ENCODE measurements at places on chromosomes 5 and 9.

- no peak for DNase-seq
These were observed 369.8 kb upstream of the PDE4D start for GRCh38 chr5:60263346-60263745.

- DNase-seq = no peak
These were observed 3.8 kb downstream of the PDCD1LG2 start for GRCh38 chr9:5513966-5514616.

- no peak for DNase-seq
These were observed 31.8 kb downstream of the ZFAND5 start for GRCh38 chr9:72333197-72333596.

- no peak for DNase-seq
These were observed 25.9 kb downstream of the SPARC start for GRCh38 chr5:151660616-151661495.

DNA sequence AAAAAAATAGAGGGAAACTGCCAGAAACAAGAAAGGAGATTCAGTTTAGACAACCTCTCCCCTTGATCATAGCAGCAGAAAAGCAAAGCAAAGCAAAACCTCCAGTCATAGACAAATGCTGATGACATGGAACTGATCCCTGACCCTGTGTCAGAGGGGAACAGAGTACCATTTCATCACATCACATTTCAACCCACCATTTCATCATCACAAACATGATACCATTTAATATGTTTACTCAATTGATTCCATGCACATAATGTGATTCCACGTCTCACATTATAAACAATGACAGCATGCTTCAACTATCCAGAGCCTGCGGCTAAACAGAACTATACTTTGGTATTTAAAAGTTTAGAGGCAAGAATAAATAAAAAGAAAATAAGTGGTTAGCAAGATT lies 28.7 kb upstream of the ACOT12 start:
- no peak for DNase-seq

DNA sequence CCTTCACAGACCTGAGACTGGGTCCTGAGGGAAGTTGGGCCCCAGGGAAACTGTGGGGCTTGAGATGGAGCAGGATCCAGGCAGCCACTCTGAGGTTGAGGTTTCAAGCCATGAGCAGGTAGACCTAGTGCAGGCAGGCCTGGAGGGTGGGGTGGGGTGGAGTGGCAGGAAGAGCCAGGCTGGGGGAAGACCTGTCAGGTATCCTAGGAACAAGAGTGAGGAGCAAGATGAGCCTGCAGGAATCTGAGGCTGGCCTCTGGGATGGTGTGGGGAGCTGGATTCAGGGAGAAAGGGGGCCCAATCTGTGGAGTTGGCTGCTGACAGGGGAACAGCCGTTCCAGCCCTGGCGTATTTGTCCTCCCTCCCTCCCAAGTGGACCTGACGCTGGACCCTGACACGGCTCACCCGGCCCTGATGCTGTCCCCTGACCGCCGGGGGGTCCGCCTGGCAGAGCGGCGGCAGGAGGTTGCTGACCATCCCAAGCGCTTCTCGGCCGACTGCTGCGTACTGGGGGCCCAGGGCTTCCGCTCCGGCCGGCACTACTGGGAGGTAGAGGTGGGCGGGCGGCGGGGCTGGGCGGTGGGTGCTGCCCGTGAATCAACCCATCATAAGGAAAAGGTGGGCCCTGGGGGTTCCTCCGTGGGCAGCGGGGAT lies 9.8 kb downstream of the RACK1 start:
- no peak for DNase-seq

DNA sequence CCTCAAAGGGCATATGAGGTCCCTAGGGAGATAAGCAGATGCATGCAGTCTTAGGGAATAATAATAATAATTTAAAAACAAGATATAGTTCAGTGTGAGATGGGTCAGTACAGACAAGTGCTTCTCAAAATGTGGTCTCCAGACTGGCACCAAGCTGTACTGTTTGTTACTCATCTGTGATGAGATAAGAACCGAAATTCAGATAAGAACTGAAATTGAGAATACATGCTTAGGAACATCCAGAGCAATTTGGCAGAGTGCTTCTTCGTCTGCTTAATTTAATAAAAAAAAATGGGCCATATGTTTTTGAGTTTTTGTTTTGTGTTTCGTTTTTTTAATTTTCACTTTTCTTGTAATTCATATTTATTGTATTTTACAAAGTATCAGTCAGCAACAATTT lies 86.5 kb upstream of the SGCD start:
- no peak for DNase-seq

- DNase-seq = no peak
These were observed 14.7 kb upstream of the CSF1R start for GRCh38 chr5:150101023-150101422.

DNA sequence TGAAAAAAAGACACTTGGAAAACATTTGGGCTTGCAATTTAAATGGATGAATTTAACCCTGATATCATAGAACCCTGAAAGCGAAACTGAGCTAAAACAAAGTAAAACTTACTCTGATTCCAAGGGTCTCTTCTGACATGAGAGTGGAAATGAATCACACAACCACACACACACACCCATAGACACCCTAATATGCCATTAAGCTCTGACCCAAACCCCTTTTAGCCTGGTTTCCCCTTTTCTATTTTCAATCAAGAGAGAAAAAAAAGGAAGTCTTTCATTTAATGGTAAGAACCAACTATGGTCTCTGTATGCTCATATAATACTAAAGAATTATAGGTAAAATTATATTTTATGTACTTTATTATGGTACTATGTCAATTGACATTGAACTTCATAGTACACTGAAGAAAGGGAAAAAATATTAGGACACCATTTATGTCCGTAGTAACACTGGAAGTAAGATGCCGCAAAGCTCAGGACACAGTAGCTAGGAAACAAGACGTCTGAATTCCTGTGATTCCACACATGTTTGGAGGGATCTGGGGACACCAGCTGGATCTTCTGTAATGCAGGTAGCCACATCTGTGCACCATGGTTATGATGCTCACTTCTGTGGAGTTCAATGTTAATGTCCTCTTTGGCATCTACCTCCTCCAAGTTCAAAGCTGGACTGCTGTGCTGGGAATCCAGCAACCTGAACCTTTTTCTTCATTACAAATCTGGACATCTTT lies 95.8 kb downstream of the PCSK1 start:
- DNase-seq = no peak

DNA sequence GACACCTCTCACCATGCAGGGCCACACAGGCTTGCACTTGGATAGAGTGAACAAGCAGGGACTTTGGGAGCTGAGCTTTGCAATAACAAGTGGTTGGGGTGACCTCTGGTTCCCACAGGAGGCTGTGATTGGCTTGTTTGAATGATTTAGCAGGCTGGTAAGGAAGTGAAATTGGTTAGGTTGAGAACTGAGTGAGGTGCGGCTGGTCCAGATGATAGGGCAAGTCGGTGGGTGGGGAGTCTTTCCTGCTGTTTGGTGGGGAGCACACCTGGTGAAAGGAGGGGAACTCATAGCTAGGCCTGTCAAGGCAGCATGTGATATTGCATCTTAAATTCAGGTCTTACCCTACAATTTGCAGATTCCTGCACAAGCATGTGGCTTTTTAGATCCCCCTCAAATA lies 794.6 kb upstream of the ZNF608 start:
- no peak for DNase-seq

- no peak for DNase-seq
These were observed 3.3 kb downstream of the GPX3 start for GRCh38 chr5:151023651-151024050.

DNA sequence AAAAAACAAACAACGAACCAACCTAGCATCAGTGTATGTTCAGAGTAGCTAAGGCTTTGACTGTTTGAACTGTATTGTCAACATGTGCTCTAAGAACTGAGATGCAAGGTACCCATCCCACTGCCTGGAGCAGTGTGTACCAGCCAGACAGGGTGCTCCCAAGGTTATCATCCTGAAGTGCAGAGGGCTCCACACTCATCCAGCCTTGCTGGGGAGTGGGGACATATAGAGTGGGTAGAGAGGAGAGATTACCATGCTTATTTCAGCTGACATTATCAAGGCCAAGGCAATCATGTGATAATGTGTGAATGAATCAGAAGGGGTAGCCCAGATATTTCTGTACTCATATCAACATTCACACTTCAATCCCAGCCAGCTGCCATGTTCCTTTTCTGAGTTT lies 68.7 kb upstream of the ZNF622 start:
- DNase-seq = no peak

DNA sequence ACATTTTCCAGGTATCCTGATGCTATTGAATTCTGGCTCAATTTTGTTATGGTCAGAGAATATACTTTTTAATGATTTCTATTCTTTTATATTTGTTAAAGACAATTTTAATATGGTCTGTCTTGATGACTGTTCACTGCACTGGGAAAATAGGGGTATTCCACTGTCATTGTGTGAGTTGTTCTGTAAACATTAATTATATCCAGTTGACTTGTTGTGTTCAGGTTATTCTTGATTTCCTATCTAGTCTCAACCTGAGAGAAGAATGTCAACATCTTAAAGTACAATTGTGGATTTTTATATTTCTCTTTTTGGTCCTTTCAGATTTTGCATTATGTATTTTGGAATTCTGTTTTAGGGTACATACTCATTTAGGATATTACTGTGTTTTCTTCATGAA lies 59.9 kb upstream of the EXOC3 start:
- DNase-seq = no peak

- no peak for DNase-seq
These were observed 62.0 kb downstream of the AMBP start for GRCh38 chr9:114016101-114016500.

DNA sequence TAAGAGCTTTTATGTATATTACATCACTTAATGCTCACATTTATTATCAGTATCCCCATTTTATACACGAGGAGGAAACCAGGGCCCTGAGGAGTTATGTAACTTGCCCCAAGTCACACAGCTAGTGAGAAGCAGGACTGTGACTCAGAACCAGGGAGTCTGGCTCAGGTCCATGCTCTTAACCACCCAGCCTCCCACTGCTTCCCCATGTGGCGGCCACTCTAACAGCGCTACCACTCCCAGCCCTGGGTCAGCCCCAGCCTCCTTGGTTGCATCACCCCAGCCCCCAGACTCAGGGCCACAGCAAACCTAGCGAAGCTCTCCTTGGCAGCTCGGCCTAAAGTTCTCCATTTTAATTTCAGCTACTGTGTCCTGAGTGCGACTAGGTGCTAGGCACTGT lies 159.1 kb downstream of the PAX5 start:
- no peak for DNase-seq

DNA sequence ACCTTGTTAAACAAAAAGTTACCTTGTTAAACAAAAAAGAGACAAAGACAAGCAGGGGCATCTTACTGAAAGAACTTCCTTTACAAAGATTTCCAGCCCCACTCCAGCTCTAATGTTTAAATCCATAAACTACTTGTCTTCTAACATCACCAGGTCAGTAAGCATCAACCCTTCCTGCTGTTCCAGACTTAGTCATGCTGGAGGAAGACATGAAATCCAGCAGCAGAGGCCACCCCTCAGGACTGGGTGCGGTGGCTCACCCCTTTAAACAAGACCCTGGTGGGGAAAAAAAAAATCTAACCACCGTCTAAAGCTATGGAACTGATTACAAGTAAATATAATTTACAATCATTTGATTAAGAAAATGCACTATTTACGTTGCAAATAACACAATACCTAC lies 9.1 kb downstream of the PDCL start:
- no peak for DNase-seq

GRCh38 chr5:14231156-14231555 lies 88.0 kb downstream of the TRIO start:
- DNase-seq = no peak

DNA sequence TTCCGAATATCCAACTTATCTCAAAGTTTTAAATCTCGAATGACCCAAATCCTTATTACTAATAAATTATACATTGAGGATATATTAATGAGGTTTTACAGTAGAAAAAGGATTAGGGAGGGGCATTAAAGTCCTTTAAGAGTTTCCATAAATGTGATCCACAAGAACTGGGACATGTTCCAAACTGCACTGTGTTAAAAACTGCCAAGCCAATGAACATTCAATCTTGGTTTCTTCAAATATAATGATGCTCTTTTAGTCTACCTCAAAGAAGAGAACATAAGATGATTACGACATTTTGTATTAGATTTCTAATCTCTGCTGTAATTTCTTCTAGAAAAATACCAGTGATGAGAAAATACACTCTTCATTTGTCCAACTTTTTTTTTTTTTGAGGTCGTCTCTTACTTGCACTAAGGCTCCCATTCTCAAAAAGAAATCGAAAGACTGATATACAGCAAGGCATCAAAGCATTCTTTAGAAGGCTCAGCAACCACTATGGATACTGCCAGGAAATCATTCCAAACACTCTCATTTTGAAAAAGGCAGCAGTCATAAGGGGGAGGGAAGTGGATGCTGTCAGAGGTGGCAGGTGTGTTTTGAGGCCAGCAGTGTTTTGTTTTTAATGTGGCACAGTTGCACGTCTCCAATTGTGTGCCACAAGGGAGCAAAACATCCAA lies 1.7 kb downstream of the PTAR1 start:
- DNase-seq = no peak

GRCh38 chr5:11547730-11548129 lies 356.5 kb downstream of the CTNND2 start:
- no peak for DNase-seq

DNA sequence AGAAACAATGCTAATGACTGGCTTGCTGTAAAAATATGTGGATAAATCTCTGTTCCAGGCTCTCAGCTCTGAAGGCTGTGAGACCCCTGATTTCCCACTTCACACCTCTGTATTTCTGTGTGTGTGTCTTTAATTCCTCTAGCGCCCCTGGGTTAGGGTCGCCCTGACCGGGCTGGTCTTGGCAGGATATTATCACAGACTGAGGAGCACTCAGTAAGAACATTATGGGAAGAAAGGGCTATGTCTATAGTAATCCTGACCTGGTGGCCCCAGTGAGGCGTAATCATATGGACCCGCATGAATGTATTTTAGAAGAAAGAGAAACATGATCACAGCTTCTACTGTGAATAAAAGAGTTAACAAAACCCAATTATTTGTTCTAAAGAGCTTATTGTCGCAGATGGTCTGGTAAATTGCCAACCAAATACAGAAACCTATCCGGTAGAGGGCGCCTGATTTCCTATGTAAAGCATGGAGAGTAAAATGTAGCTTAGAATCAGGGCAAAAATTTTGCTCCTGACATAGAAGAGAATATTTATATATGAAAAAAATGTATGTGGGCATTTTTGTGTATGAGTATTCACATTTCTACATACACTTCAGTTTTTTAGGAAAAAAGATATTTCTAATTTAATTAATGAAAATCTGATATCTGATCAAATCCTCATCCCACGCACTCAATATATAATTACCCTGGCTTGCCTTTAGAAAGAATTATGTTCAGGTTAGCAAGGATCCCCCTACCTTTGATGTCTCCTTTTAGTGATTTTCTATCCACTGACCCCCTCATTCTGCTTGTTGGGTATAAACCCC lies 5.8 kb upstream of the IFNA1 start:
- peak; percentile 8 for DNase-seq
